Fibroblast of skin of right biceps (primary cell): ENCODE measurements at places on chromosomes 12 and 14.
A peak's percentile ranks its signal among the peaks of the same experiment; 100 is the strongest.

- no peak for DNase-seq
Measured at GRCh38 chr14:69342928-69343525, 55.1 kb downstream of the ERH start.

DNA sequence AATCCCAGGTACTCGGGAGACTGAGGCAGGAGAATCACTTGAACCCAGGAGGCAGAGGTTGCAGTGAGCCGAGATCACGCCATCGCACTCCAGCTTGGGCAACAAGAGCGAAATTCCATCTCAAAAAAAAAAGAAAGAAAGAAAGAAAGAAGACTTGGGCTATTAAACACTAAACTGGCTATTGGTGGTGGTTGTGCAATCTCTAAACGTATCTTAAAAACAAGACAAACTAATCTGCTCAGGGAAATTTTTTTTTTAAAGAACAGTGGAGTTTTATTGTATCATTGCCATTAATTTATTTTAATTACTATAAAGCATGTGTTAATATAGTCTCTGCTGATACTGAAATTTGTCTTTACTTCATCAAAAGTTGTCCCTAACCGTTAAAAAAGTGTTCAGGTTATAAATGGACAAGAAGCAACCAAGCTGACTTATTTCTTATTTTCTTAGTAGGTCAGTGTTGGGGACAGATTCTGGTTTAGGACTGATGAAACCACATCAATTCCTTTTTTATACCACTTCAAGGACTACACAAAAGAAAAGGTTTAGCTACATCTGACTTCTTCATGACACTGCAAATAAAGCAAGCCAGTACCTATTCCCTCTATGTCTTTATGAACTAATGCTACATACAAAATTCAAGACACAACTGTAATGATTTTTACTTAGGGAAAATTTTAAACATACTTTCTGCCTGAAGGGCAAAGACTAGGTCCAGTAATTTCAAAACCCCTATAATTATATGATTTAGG, 68.7 kb upstream of the KRAS start:
- DNase-seq = no peak

DNA sequence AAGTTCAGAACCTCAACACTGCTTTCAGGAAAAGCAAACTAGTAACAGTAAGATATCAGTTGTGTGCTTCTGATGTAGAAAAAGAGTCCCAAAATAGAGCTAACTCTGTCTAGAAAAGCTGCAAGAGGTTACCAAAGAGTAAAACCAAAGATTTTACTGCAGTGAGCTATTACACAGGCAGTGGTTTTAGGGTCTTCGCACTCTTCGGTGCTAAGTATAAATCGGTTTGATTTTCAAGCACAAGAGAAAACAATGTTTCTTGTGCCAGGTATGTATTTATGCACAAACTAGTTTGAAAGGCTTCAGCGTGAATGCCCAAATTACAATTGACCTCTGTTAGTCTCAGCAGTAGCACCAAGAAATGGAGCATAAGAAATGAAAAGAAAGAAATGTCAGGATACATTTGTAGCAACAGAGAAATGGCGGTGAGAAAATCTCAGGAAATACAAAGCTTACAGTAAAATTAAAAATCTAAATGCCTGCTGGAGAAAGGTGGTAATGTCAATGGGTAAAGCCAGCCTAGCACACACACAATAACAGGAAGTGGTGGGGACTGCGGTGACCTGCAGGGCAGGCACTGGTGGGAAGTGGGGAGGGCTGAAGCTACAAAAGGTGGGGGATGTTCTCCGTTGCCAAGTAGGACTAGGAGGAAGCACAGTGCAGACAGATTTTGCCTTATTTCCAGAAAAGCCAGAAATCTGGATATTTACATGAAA, 18.0 kb upstream of the DYRK2 start:
- DNase-seq = no peak

GRCh38 chr14:104973385-104974145, 4.6 kb downstream of the AHNAK2 start:
- peak; percentile 79 for DNase-seq

- no peak for DNase-seq
Measured at GRCh38 chr14:71675900-71676287, 256.3 kb upstream of the RGS6 start.

DNA sequence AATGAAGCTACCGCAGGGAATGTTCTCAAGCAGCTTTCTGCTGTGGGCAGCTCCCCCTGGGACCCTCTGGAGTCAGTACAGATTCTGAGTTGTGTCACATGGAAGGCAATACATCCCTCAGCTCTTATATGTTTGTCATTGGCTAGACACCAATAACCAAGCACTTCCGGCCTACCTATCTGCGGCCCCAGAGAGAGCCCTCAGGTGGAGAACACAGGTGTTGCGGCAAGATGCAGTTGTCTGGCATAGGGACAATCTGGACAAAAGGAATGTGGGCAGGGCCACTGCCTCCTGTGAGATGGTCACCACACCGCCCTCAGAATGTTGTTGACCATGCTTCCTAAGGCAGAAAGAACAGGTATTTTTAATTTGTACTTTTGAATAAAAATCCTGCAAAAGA, 118.7 kb downstream of the BRMS1L start:
- DNase-seq = no peak

DNA sequence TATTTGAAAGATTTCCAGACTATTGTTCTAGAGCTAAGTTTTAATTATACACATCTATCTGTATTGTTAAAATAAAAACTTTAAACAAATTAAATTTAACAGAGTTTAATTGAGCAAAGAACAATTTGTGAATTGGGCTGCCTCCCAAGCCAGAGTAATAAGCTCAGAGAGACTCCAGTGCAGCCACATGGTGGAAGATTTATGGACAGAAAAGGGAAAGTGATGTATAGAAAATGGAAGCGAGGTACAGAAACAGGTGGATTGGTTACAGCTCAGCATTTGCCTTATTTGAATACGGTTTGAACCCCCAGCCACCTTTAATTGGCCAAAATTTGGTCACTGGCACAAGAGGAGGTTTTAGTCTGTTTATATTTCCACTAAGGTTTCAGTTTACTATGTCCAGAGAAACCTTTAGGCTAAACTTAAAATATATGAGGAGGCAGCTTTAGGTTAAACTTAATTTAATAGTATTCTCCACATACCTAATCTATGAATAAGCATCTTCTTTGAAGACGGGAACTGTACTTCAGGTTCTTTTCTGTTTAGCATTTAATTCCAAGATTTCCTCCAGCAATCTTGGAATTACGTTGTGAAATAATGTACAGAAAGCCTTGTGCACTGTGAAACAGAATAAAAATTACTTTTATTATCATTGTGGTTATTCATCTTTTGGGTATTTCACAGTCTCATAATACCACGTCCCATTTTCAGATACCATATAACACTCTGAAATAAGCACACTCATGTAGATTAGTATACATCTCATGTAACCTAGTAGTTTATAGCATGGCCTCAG, 19.4 kb downstream of the SRGAP1 start:
- peak; percentile 33 for DNase-seq

DNA sequence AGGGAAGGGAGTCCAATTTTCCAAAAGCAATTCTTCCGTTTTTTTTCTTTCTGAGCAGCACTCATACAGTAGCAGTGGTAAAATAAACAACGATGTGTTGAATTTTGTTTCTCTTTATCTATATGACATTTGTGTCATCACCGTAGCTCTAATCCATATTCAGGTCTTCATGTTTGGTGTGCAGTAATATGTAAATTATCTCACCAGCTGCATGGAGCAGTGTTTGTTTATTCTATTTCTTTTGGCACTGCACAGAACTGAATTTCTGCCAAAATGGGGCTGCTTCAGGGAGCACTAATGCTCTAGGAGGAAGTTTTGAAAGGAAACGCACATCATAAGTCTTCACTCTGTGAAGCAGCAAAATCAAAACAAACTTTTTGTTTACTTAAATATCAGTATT, 130.0 kb upstream of the NPAS3 start:
- DNase-seq = peak; percentile 29

DNA sequence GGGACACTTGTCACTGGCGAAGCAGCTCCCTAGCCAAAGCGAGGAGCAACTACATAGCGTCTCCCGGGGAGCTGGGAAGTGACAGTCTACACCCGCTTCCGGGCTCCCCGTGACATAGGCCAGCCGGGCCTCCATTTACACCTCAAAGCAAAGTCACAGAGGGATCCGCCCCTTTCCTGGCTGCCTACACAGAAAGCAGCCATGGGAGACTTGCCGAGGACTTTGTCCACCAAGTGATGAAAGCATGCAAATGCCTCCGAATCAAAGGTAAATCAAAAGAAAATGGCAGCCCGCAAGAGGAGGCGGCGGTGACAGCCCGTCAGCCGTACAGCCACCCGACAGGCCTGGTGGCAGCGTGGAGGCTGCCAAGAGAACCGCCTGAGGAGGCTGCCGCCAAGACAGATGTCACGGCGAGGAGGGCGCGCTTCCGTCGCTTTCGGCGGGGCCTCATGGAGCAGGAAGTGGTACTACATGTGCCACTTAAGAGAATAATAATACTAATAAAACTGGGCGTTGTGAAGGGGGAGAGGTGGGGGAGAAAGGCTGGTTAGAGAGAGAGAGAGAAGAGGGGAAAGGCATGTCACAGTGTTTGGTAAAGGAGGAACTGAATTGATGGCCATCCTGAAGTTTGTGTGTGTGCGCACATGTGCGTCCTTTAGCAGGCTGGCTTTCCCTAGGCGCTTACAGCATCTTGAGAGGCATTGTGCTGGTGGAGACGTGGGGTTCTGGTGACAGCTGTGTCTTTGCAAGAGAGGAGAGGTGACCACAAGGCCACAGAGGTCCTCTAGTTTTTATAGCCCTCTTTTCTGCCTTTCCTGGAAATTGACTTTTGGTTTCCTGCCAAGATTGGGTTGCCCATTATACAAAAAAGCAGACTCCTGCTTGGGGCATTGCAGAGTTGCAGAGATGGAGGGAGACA, 661.7 kb downstream of the VRK1 start:
- DNase-seq = peak; percentile 5

DNA sequence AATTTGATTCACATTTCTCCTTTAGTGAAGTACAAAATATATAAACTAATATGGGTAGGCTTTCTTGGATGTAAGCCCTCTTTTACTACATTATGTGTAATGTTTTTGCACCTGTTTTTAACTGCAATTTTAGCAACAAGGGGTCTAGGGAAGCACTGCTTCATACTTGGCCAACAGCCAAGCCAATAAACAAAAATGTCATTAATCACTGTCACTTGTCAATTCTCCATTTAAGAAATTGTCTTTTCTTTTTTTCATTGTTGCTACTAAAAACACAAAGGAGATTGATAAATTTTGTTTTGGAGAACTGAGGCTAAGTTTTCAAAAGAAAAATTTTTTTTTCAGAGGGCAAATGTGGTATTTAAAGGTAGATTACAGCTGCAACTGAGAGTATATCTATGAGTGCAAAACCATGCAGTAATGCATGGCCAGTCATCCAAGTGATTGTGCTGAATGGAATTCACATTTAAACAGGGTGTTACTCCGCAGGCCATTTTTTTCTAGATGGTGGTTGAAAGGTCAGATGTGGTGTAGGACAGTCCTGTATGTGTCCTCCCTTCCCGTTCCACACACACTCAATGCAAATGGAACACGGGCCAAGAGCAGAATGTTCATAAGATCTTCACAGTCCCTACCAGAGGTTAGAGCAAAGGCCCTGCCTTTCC, 503.0 kb upstream of the LMO3 start:
- no peak for DNase-seq

GRCh38 chr12:84764001-84764400, 148.6 kb downstream of the SLC6A15 start:
- DNase-seq = peak; percentile 38

DNA sequence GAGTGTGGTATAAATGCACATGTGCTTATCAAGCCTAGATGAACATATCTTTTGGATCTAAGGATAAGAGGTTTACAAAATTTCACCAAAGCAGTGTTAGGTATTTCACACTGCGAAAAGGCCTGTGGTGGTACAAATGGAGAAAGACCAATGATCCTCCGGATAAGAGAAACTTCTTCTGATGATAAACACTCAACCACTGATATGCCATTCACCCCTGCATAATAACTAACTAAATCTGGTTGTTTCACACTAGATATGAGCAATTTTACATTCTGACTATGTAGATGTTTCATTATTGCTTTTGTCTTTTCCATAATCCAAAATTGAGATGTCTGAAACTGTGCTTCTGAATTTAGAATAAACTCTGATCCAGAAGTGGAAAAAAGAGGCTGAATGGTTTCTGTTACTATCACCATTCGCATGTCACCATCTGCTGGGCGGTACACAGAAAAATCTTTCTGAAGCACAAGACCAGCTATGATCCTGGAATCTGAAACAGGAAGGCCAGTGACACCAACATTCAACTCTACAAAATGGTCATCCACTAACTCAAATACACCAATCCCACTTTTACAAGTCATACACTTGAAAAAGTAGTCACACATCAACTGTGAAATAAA, 1.3 kb downstream of the BBS10 start:
- DNase-seq = peak; percentile 73

GRCh38 chr14:48876806-48877340, 709.3 kb downstream of the RPS29 start:
- no peak for DNase-seq

- no peak for DNase-seq
Measured at GRCh38 chr12:6254491-6254890, 54.3 kb downstream of the CD9 start.

DNA sequence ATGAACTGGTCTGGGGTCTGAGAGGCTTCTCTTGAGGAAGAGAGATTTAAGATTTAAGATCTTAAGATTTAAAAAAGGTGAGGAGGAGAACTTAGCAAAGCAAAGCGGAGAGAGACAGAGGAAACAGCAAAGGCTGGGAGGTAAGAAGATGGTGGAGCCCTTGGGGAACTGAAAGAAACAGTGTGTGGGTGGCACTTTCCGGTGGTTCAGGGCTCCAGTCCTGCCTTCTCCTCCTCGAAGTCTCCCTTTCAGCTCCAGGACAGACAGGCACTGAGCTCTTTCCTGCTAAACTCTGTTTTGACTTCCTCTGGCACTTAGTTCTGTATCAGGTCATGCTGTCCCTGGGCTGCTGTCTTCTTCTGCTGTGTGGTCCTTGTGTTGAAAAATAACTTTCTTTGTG, 298.7 kb upstream of the SRRM4 start:
- no peak for DNase-seq

GRCh38 chr14:59325906-59326305, 137.4 kb downstream of the DAAM1 start:
- DNase-seq = peak; percentile 74

DNA sequence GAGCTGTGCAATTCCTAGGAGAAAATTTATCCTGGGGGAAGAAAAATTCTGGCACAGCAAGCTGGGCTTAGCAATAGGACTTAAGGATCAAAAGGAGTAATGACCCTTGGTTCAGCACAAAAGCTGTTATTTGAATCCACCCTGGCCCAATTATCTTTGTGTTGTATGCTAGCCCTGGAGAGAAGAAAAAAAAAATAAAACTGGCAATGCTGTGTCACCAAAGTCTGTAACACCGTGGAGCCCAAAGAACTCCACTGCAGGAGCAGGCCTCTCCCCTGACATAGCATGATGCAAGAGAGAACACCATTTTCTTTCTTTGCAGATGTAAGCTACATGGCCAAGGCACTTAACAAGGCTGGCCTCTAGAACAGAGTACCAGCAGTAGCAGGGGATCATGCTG, 63.0 kb upstream of the ARHGAP5 start:
- no peak for DNase-seq

DNA sequence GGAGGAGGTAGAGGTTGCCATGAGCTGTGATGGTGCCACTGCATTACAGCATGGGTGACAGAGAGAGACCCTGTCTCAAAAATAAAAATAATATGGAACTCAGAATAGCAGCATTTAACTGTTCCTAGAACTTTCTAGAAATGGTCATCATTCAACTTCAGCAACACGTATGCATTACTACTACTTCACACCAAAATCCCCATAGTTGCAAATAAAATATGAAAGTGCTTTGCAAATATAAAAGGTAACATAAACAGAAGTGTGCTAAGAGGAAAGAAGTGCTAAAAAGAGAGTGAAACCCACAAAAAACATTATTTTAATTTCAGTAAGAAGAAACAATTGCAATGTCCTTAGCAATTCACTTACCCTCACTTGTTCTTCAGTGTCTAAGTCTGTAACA, 169.7 kb upstream of the NUDT4 start:
- no peak for DNase-seq
